ENCODE measurements at places on chromosomes 3 and 15.

GRCh38 chr15:82892573-82892972 is 59.9 kb downstream of the HOMER2 start:
- DNase-seq: no peak

- no peak for DNase-seq
Observed at GRCh38 chr15:61621146-61621545, 392.0 kb upstream of the RORA start.

- no peak for DNase-seq
Observed at GRCh38 chr15:91624353-91624968, 229.0 kb upstream of the SLCO3A1 start.

GRCh38 chr15:31278544-31279220 is 48.0 kb upstream of the KLF13 start:
- DNase-seq: no peak

- DNase-seq: no peak
Observed at GRCh38 chr15:98841419-98841970, 166.1 kb downstream of the PGPEP1L start.

GRCh38 chr3:136250903-136251460 is 842 bp downstream of the PCCB start:
- no peak for DNase-seq

GRCh38 chr3:153277029-153277428 is 115.0 kb downstream of the RAP2B start:
- DNase-seq: no peak

DNA sequence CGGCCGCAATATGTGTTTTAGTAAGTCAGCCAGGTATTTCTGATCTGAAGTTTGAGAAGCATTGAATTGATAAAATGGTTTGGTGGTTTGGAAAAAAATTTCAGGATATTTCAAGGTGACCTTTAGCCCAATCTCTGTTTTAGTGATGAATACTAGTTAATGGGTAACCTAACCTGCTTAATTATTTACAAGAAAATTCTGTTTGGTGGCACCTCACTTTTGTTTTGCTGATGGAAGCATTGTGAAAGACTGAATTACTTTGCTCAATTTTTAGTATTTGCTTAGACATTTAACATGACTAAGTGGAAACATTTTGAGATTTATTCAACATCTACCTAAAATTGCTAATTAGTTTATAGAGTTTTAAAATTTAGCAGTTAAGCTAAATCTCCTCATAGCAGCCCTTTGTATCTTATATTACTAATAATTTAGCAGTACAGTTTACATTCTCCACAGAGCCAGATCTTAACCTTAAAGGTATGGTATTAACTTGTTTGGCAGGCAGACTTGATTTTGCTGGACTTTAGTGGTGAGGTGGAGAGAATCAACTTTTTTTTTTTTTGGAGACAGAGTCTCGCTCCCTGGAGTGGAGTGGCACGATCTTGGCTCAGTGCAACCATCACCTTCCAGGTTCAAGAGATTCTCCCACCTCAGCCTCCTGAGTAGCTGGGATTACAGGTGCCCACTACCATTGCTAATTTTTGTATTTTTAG is 35.4 kb downstream of the GRAMD1C start:
- DNase-seq: no peak

GRCh38 chr3:68620211-68620610 is 312.1 kb downstream of the TAFA4 start:
- no peak for DNase-seq

GRCh38 chr15:70252056-70252950 is 154.6 kb upstream of the TLE3 start:
- DNase-seq: no peak

DNA sequence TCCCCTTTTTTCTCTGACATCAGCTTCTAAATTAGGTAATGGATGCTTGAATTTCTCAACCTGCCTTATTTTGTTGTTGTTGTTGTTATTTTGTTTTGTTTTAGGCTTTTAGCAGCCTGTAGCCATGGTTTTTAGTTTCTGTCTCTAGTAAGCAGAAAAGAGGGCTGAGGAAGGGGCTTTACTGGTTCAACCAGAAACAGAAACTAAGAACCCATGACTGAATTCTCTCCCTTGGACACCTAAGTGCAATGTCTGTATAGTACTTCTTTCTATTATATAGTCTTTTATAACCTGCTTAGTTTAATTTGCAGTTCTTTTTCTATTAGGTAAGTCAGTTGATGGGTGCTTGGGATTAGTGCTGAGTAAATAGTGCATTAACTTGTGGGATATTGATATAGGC is 129.0 kb downstream of the BBX start:
- no peak for DNase-seq

DNA sequence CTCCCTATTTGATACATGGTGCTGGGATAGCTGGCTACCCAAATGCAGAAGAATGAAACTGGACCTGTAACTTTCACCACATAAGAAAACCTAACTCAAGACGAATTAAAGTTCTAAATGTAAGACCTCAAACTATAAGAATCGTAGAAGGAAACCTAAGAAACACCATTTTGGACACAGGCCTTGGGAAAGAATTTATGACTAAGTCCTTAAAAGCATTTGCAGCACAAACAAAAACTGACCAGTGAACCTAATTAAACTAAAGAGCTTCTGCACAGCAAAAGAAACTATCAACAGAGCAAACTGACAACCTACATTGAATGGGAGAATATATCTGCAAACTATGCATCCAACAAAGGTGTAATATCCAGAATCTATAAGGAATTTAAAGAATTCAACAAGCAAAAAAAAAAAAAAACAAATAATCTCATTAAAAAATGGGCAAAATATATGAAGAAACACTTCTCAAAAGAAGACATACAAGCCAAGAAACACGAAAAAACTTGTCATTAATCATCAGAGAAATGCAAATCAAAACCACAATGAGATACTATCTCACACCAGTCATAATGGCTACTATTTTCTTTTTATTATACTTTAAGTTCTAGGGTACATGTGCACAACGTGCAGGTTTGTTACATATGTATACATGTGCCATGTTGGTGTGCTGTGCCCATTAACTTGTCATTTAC is 37.0 kb downstream of the HDGFL3 start:
- DNase-seq: no peak
